Occipital lobe (tissue), 3 donors: ENCODE measurements at places on chromosomes 1 and 21. TPM values are rescaled to one million over a fixed set of nuclear protein-coding genes. Genes with fewer than 3 reads are reported as not detected.

DNA sequence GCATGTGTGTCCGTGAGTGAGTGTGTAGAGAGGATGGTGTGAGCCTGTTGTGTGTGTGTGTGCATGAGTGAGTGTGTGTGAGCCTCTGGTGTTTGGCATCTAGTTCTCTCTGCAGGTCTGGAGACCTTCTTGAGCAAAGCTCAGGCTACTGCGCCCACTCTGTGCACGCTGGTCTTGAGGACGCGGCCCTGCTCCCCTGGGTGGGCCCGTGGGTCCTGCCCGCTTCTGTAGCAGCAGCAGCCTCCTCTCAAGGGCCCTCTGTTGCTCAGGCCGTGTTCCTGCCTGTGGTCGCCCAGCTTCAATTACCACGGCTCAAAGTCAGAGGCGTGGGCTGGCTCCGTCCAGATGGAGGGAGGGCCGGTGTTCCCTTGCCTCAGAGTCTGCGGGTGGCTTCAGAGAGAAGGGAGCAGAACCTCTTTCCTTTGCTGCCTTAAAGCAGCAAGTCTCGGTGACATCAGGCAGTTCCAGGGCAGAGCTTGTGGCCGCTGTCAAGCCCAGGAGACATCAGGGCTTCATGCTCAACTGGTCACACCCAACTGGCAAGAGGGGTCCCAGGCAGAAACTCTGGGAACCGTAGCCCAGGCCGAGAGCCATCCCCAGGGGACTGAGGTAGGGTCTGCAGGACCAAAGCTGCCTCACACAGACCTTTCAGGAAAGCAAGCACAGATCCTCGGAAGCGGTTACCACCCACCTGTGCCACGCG lies 270.6 kb upstream of the VAMP3 start:
- no peak for DNase-seq

DNA sequence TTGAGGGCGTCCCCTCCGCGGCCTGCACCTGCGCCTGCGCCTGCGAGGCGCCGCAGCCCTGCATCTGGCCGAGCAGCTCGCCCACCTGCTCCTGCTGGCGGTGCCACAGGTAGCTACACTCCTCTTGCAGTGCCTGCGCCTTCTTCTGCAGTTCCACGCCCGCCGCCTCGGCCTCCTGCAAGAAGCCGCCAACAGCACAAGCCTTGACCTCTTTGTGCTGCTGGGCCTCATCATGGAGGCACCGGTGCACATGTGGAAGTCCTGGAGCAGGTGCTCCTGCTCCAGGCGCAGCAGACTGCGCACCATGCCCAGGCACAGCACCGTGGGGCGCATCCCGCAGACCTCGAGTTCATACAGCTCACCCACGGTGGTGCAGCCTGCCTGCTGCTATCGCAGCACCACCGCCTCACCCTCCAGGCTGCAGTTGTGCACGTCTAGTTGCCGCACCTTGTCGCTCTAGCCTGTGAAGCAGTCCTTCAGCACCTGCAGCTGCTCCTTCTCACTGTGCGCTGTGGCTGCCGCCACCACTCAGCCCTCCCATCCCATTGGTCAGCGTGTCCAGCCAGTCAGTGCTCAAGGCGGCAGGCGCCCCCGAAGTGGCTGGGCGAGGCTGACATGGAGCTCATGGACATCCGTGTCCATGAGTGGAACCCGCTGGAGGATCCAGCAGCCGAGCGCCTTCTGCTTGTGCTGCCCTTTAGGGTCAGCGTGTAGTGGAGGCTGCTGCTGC lies 12.2 kb upstream of the CD2 start:
- no peak for DNase-seq

DNA sequence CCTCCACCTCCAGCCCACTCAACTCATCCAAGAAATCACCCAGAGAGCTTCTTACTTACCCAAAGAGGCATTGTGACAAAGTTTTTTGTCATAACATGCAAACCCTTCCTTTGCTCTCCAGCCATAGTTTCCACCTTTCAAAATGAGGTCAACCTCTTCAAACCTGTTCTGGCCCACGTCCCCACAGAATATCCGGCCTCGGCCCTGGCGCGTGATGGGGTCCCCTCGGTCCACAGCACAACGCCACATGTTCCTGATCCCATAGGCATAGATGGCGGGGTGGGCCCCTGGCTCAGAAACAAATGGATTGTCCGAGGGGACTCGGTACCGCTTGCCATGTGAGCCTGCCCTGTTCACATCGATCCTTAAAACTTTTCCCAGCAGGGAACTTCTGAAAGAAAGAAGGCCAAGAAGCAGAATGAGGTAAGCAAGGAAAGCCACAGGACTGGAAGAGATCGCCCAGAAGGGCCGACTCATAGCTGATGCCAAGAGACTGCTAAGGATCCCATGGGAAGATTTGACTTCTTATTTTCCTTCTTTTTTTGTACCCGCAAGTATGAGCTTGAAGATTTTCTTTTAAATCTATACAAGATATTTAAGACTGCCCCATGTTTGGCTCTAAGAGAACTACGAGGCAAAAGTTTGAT lies 7.8 kb downstream of the HHIPL2 start:
- no peak for DNase-seq

GRCh38 chr1:69403756-69404320 lies 163.9 kb upstream of the LRRC7 start:
- no peak for DNase-seq

DNA sequence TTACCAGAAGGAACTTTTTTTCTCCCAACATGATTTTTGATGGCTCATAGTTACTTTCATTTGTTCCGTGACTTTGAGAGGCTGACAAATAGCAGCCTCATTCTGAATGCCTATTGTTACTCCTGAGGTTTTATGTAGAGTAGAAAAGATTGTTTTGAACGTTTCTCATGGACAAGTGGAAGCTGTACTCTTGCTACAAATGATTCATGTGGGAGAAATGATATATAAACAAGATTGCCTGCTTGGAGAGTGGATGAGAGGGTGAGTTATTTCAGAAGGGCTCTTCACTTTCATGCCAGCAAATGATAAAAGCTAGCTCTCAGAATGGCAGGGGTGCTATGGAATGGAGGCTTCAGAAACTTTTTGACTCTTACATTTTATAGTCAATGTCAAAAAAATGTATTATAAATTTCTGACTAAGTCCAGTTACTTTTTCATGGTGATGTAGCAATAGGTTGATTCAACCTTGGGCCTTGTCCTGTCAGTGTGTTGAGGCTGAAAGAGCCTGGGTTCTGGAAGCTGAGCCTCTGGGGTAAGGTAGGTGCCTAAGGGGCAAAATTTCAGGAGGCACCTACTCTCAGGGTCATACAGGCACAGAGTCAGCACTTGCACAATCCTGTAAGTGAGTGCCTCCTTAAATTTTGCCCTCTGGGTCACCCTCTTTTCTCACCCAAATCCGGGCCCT lies 19.4 kb downstream of the JUN start:
- no peak for DNase-seq

- DNase-seq, result no peak
Measured at GRCh38 chr1:211381481-211382181, 55.0 kb downstream of the TRAF5 start.

DNA sequence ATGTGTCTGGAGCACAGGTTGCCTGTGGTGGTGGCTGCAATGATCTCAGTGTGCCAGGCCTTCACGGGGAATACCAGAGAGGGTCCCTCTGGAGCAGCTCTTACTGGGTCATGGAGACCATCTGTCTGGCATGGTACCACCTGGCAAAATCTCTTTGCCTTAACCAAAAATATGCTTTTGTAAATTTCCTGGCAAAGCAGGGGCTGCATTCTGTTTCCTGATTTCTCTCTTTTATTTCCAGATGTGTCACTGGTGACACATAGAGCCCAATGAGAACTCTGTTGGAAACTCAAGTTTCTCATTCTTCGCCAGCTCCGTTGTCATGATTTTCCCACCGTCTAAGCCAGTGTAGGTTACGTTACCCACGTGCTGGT lies 136.5 kb downstream of the FGGY start:
- DNase-seq, result no peak

The GABRD gene
- 0.62 TPM for total RNA-seq

The PIK3R3 gene
- 25.3 TPM for total RNA-seq

The CXADR gene
- total RNA-seq, result 372 TPM
